Non-pigmented ciliary epithelial cell (primary cell): ENCODE measurements at places on chromosomes 5 and 9.

- no peak for DNase-seq
Observed at GRCh38 chr9:105273731-105274130, 29.3 kb downstream of the SLC44A1 start.

GRCh38 chr5:79853028-79853427 is 138.0 kb downstream of the MTX3 start:
- no peak for DNase-seq

DNA sequence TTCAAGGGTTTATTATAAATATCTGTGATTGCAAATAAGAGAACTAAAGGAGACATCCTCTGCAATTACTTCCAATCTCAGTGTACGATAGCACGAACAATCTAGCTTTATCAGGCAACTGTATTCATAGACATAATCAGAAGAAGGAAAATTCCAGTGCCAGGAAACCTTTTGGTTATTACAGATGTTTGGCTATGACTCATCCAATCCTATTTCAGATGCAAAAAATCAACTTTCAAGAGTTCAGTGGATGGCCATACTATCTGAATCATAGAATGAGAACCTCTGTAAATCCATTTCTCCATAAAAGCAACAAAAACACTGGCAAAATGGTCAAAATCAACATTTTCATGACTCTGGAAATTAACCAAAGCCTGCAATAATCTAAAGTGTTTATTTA is 37.9 kb downstream of the GAS1 start:
- DNase-seq: peak; percentile 24

GRCh38 chr9:95830768-95831167 is 44.7 kb upstream of the ERCC6L2 start:
- no peak for DNase-seq

DNA sequence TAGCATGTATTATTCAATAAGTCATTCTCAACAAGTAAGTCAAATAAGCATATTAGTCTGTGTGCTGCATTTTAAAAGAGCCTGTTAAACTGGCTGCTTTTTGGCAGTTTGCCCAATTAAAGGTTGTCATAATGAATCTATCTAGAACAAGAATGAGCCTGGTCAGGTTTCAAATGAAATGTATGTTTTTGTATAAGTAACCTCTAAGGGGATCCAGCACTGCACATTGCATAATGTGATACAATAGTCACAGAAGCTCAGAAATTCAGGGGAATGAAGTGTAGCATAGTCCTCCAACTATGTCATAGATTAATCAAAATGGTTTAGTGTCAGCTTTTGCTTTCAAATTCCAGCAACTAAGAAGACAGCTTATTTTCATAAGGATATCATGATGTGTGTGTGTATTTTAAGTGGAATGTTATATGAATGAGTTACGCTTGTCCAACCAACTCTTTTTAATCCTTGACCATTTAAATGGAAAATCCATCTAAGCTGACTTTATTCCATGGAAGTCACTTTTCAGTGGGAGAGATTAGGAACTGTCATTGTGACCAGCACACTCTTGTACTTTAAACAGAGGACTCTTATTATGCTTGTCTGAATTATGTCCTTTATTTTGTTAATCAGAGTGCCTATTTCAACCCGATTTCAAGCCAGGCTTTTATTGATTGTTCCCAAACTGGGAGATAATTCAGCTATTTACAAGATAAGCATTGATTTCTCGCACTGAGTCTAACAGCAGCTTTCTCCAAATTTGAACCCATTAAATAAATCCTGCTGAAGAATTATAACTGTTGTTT is 283.9 kb upstream of the ADAMTSL1 start:
- DNase-seq: peak; percentile 20

GRCh38 chr5:149406203-149406978 is 27.3 kb upstream of the IL17B start:
- DNase-seq: no peak

GRCh38 chr9:26313108-26313507 is 579.5 kb downstream of the CAAP1 start:
- no peak for DNase-seq

DNA sequence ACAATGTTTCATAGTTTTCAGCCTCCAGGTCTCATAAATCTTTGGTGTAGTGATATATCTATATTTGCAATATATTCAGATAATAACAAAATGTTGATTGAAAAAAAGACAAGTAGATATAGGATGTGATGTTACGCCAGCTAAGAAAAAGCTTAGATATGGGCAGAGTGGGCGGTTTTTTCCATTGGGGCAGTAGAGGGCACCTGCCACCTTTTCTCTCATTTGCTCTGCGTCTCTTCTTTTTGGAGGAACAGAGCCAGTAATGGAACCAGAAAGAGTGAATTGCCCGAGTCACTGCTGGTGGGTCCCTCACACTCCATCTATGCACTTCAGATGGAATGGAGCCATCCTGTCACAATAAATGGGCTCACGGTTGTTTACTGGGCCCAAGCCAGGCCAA is 62.1 kb upstream of the FANCC start:
- DNase-seq: no peak

DNA sequence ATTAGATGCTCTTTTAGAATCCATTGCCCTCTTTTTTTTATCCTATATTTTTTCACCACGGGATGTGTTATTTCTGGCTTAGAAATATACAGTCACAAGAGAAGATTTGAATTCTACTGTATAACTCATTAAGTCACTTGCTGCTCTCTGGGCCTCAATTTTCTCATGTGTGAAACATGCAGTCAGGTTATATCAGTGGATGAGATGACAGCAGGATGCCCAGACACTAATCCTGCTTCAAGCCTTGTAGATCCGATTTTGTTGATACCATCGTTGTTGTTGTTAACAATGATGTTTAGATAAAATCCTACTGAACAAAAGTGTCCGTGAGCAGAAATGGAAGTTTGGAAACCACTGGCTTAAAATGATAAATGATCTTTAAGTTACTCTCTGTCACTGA is 421.9 kb upstream of the DMAC1 start:
- no peak for DNase-seq

DNA sequence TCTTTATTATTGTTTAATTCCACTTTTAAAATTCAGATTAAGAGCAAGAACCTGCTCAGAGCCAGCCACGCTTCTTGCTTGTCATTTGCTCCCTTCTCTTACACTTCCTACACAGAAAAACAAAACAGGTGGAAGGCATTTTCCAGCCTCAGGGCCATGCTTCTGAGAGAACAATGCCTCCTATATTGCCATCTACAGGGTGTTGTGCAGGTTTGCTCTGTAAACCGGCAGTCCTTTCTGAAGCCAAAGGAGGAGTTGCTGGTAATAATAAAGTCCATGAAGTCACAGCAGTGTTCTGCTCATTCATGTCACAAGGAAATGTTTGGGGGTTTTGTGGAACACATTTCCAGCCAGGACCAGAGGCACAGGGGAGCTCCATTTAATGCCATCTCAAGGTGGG is 16.1 kb upstream of the PRLR start:
- DNase-seq: no peak

DNA sequence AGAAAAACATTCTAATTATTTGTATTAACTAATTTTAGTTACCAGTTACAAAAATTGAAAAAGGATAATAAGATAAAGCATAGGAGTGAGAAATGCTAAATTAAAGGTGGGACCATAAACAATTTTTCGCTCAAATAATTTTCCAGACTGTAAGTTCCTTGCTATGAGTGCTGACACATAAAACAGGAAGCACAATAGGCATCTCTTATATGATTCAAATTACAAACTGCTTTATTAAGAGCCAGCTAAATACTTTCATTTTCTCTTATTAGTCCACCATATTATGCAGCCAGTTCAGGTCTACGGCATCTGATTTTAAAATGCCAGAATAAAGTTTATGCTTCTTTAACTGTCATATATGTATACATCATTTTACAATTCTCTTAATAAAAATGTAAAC is 4.4 kb downstream of the RC3H2 start:
- no peak for DNase-seq

GRCh38 chr9:80843028-80843427 is 846.3 kb downstream of the TLE1 start:
- no peak for DNase-seq

DNA sequence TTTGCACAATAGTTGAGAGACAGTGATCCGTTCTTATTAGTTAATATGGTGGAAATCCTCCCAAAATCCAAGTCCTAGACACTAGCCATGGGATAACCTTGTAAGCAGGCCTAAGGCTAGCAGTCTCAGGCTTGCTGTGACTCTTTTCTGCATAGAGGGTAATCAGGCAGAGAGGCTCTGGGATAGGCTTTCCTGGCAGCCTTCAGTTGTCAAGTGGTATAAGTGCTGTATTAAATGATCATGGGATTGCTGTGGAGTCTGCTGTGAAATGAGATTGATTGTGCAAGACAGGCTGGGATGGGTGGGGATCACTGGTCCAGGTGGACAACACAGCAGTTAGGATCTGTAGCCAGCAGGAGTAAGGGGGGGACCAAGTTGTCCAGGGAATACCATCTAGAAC is 416.4 kb downstream of the TLE4 start:
- no peak for DNase-seq

DNA sequence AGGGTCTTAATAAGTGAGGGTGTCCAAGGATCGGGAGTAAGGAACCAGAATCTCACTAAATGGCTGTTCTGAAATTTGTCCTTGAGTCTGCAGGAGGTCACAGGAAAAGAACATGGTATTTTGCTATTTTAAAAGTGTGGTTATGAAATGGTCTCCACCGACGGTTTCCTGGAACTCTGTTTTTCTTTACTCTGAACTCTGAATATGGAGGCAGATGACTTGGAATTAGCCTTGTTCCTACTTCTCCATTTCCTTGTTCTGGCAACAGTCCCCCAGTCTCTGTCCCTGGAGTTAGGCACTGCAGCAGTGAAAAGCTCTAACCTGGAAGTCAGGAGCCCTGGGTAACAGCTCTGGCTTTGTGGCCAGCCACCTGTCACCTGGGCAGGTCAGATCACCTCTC is 46.6 kb upstream of the C5orf58 start:
- DNase-seq: no peak

DNA sequence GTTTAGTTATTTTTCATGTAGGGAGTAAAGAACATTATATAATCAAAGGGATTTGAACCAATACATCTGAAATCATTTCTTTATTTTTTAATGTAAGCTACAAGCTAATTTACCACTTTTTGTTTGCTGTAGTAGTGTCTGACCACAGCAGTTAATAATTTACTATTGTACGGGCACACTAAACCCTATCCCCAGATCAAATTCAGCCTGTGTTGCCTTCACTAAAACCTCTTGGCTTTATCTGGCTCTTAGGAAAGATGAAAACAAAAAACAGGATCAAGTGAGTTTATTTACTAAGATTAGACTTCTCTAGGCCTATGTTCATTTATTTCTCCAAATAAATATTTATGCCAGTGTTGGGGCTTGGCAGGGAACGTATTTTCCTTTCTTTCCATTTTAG is 384.1 kb downstream of the EBF1 start:
- no peak for DNase-seq

- no peak for DNase-seq
Observed at GRCh38 chr5:81638471-81638870, 112.4 kb downstream of the SSBP2 start.

- DNase-seq: peak; percentile 28
Observed at GRCh38 chr9:14433351-14434157, 119.6 kb upstream of the NFIB start.

- DNase-seq: no peak
Observed at GRCh38 chr9:33714989-33715388, 80.4 kb upstream of the PRSS3 start.

DNA sequence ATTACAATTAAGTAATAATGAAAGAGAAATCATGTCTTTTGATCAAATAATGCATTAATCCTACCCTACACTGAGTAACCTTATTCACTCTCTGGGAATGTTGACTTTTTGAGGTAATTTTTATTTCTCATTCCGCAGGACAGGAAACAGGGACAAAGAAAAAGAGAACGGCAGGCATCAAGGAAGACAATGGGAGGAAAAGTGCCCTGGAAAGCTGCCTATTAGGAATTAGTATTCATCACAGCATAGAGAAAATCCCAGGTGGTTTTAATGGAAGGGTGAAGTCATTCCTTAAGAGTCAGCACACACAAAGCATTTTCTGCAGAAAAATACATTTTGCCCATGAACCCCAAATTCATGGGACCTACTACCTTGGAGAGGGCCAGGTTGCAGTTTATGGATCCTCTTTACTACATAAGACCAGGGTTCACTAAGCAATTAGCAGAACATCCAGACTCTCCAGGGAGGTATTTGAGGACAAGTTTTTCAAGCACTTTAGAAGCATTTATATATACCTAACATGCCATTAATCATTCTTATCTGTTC is 9.4 kb downstream of the FSTL4 start:
- no peak for DNase-seq

GRCh38 chr9:71726723-71727122 is 41.6 kb downstream of the CEMIP2 start:
- no peak for DNase-seq

DNA sequence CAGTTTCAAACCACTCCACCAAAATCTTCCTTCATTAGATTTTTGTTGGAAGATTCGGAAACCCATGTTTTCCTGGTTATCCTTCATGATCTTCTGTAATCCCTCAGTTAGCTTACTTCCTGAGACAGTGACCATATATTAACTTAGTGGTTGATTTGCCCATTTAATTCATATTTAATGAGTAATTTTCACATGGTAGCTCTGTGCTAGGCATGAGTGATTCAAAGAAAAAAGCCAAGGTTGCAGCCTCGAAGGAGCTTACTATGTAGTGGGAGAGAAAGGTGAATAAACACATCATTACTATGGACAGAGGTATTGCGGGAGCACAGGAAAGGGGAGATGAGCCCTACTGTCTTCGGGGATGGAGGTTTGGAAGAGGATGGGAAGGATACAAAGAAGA is 158.5 kb downstream of the TLE1 start:
- no peak for DNase-seq

- no peak for DNase-seq
Observed at GRCh38 chr5:168334695-168335094, 43.2 kb downstream of the WWC1 start.

DNA sequence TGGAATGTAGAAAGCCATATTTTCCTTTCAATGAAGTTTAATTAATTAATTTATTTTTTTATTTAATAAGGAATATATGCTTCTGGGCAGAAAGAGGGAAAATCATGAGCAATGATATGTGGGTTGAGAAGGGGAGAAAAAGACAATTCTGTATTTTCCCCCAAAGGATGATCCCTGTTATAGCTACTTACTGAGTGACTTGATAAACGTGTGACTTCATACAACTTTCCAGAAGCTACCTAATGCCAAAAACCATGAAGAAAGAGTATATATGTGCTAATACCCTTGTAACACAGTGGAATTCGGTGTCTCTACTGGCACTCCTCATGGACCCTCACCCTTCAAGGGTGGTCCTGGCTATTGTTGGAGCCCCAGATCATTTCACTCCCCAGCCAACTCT is 335.0 kb upstream of the KLF4 start:
- DNase-seq: no peak
